CD4-positive, alpha-beta T cell treated with Interleukin-1 beta for 1 hour (primary cell): ENCODE measurements at places on chromosomes 12 and 14.

DNA sequence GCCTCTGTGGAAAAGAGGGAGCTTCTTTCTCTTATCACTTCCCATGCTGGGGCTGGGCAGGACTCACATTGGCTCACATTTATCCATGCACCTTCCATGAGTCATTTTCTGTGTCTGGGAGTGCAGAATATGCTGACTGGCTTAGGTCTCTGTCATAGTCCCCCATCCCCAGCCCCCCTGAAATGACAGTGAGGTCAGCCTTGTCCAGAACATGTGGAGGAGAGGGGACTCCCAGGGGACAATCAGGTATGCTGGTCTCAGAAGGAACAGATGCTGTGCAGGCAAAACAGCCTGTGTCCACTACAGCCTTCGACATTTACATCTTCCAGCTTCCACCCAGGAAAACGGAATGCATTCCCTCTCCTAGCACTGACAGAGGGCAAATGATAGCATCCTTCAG lies 35.0 kb downstream of the ADGRD1 start:
- DNase-seq = no peak

DNA sequence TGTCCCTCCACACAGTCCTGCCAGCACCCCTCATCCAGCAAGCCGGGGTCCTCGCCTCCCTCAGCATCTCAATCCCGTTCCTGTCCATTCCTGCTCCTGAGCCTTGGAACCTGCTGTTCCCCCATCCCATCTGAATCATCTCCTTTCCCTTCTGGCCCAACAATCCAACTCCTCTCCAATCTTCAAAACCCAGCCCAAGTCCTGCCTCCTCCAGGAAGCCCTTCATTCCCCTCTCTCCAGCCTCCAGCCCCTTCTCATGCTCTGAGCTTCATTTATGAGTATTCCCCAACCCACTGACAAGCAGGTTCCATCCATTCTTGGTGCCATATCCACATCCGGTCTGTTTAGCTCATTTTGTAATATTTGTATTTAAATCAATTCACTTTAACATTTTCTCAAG lies 128.1 kb downstream of the RIMBP2 start:
- DNase-seq = no peak

DNA sequence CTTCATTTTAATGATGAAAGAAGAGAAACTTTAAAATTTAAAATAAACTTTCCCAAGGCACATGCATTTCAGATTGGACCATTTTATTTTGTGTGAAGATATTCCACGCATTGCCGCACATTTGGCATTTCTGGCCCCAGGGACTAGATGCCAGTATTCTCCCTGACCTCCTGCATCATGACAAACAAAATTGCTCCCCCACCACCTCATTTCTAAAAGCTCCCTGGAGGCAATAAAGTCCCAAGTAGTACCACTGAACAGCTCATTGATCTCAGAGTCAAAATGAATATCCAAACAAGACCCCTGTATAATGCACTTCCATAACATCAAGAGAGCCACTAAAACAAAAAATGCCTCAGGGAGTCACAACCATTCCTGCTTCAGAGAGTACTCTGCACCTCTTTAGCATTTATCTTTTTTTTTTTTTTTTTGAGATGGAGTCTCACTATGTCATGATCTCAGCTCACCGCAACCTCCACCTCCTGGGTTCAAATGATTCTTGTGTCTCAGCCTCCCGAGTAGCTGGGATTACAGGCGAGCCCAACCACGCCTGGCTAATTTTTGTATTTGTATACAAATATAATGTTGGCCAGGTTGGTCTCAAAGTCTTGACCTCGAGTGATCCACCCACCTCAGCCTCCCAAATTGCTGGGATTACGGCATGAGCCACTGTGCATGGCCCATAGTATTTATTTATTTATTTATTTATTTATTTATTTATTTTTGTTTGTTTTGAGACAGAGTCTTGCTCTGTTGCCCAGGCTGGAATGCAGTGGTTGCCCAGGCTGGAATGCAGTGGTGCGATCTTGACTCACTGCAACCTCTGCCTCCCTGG lies 48.8 kb upstream of the RASSF3 start:
- no peak for DNase-seq

GRCh38 chr12:130818635-130819576 lies 20.1 kb downstream of the STX2 start:
- DNase-seq = peak; percentile 72

DNA sequence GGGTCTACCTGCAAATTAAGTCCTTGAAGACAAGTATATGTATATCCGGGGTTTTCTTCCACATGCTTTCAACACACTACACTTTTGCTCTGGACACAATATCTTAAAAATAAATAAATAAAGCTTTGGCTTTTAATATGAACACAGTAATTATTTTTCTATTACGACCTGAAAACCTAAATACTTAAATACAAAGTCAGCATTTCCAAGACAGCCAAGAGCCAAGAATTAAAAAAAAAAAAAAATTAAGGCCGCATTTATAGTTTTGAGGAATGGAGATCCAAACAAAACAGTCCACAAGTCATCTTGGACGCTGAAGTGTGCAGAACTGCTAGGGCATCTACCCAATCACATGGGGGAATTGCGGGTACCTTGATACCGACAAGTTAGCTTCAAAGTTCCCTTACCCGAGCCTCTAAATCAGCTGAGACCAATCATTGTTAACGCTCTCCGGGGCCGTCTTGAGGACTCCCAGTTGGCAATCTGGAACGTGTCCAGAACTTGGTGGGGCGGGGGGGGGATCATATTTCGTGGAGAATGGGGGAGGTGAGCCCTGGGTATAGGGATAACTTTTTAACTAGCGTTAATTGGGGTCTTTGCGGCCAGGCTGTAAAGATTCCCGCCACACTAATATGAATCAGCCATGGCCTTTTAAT lies 731 bp upstream of the PCNX4 start:
- DNase-seq = peak; percentile 35

DNA sequence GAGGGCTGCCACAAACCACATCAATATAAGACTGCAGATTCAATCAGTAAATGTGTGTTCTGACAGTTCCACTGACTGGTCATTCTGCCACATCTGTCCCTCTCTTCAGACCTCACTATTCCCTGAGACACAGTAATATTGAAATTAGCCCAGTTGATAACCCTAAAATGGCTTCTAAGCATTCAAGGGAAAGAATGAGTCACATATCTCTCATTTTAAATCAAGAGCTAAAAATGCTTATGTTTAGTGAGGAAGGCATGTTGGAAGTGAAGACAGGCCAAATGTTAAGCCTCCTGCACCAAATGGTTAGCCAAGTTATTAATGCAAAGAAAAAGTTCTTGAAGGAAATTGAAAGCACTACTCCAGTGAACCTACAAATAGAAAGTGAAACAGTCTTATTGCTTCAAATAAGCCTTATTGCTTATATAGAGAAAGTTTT lies 24.5 kb upstream of the KIF21A start:
- DNase-seq = no peak

- no peak for DNase-seq
These were observed 270.8 kb downstream of the FOXG1 start for GRCh38 chr14:29037411-29037810.

DNA sequence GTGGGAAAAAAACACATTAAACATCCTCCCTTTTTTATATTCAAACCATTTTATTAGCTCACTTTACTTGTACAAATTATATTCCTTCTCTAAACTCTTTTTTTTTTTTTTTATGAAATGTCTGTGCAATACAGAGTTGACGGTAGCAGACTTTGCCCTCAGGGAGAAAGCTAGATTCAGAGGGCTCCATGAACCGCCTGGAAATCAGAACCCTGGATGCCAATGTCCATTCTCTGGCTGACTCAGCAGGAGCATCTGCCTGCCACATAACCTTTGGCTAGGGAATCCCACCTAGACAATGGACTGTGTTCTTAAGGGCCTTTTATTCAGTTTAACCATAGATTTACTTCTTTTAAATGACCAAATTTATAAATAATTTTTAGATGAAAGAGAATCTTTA lies 467.0 kb downstream of the MDGA2 start:
- no peak for DNase-seq

DNA sequence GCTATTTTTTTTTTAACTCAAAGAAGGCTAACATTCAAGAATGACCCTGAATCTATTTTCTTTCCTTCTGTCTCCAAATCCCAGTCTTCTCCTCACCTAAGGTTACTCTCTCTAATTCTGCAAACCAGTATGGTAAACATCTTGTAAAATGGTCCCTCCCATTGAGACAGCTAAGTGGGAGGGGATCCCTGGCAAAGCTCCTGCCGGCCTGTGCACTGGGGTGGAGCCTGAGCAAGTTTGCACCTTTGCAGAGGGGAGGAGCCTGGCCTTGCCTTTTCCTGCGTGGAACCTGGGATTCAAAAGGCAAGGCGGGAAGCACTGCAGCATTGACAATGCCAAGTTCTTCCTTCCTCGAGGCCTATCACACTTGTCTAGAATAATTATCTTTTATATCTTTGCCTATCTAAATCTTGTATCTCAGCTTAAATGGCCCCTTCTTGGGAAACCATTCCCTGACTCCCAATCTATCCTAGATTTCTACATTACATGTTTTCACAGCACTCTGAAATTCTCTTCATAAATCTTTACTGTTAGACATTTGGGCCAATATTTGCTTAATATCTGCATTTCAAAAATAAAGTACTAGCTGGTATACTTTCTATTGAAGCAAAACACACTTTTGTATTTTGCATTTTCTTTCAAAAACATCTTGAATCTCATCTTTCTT lies 83.0 kb downstream of the EPS8 start:
- DNase-seq = no peak

- no peak for DNase-seq
These were observed 81.7 kb upstream of the PRB2 start for GRCh38 chr12:11477110-11477509.

DNA sequence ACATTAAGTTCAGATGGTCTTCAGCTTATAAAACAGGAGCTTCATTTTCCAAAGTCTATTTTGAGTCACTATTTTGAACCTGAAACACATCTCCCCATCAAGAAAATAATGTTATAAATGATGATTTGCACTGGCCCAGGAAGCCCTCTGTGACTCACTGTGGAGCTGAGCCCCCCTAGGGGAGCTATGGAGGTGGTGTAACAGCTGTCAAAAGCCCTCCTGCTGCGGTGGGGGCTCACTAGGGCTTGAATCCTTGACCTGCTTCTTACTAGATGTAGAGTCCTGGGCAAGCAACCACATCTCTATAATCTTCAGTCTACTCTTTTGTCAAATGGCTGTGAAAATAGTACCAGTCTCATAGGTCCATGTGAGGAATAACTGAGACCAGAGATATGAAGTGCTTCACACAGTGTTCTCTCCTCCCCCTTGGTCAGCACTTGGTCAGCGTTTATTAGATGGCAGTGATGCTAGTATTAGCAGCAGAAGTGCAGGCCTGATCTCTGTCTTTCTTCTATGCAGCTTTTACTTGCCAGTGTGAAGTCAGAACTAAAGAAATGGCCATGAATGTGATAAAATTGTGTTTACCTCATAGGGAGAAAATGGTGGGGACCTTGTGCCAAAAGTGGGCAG lies 83.4 kb downstream of the RTN1 start:
- DNase-seq = no peak

DNA sequence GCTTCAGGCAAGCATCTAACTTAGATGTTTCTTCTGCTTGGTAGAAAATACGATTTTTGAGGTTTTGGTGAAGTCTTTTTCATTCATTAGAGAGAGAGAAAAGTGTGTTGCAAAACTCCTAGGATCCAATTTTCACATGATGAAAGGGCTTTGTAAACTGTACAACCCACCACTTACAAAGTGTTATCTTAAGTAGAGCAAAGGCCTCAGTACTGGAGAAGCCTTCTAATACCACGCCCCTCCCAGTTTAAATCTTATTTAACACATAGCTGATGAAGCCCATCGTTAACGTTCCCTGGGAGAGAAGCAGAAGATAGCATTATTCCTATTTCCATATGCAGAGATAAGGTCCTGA lies 869 bp downstream of the APOLD1 start:
- no peak for DNase-seq

GRCh38 chr12:78181544-78182162 lies 351.0 kb downstream of the NAV3 start:
- no peak for DNase-seq

GRCh38 chr12:31370531-31371255 lies 44.7 kb upstream of the SINHCAF start:
- DNase-seq = no peak

DNA sequence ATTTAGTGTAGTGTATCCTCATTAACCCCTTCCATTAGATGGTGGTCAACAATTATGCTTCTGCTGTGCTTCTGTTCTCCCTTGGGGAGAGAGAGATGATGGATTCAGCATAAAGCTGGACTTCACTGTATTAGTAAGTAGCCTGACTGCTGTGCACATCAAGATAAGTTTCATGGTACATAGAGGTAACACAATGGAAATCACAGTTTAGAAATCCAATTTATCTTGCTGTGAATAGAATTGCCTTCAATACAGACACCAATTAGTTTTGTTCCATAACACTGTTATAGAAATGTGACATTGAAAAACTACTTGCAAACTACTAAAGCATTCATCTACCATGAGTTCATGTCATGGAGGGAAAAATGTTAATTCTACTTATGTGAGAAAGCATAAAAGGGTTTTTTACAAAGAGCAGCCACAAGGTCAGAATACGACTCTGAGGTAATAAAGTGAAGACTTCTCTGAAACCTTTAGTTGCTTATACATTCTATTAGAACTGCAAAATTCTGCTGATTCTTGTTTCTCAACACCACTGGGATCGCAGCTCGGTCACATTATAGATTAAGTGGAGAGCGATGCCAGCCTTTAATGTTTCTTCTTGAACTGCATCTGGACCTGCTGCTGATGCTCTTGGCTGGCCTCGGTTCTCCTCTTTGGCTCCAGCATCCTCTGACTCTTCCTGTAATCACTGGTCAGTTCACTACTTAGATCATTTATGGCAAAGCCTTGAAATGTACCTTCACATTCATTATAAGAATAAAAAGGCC lies 190.8 kb downstream of the ATP23 start:
- no peak for DNase-seq

- DNase-seq = no peak
These were observed 304.5 kb downstream of the RAD51B start for GRCh38 chr14:68124050-68124449.

DNA sequence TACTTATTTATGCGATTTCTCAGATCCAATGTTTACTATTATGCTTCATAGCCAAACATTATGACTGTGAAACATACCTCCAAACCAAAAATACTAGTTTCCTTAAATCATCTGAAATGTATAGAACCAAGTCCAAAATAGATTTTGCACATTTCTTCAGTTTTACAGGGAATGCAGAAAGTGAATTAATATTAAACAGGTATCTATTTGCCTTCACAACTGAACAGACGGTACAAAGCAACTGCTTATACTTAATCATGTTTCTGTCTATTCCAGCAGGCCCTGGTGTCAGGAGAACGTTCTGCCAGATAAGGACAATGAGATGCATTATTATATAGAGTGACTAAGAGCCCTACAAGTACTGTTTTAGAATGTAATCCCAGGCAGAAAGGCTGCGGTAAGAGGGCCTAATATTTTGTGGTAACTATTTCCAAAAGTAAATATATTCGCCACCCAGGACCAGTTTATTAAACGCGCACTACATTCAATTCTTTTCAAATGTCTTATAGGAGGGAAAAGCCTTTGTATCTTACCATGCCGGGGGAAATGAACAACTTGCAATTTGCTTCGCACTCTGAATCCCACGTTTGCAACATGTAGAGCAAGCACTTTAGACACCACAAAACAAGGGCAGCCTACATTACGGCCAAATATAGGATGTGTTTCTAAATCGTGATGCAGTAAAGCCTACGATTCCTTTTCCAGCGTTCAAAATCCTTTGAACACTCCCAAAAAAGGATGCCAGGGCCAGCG lies 1.5 kb downstream of the CORO1C start:
- no peak for DNase-seq
